ENCODE measurements at places on chromosomes 1 and 21.

DNA sequence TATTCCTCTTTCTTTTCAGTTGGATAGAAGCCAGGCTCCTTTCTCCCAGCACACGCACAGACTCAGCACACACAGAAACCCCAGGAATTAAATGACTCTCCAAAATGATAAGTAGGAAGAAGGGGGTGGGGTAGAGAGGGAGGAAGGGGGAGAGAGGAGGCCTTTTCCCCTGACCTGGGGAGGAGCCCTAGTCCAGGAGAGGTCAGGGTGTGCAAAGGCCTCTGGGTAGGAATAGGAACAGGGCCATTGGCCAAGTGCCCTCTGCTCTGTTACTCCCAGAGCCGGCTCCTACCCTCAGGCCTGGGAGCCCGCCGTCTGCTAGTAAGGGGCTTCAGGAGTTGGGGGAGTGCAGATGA, 35.6 kb upstream of the PUM1 start:
- DNase-seq, result no peak

DNA sequence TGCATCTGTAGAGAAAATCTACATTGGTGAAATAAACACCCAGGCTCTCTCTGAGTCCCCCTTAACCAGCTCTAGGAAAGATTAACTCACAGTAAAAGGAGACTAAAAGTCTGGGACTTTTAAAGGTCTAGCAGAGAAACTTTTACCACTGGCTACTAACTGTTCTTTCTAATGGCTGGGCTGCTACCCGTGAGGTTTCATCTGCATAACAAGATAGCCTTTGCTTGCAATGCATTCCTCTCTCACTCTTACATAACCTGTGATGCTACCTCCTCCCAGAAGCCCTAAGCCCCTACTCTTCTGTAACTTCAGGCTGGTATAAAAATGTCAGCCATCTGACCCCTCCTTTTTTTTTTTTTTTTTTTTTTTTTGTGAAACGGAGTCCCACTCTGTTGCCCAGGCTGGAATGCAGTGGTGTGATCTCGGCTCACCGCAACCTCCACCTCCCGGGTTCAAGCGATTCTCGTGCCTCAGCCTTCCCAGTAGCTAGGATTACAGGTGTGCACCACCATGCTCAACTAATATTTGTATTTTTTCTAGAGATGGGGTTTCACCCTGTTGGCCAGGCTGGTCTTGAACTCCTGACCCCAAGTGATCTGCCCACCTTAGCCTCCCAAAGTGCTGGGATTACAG, 344.2 kb downstream of the RGS7 start:
- no peak for DNase-seq

DNA sequence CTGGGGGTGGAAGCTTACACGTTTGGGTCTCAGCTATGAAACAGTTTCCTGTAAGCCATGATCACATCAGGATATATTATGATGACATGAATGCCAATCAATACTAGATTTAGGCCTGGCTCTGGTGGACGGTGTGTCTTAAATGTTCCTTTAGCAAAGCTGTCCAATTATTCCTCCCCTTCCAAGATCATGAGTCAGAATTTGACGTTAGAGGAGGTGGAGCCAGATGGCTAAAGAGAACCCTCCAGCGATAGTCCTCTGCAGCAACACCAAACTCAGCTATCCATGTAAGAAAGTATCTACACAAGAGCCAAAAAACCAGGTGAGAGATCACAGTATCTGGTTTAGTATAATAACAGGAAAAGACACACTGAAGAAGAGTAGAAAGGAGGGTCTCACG, 47.8 kb downstream of the PACC1 start:
- DNase-seq, result no peak

- no peak for DNase-seq
Observed at GRCh38 chr1:19925342-19926070, 2.1 kb upstream of the PLA2G2E start.

GRCh38 chr1:152795686-152796085, 835 bp upstream of the LCE1D start:
- DNase-seq, result no peak

- DNase-seq, result no peak
Observed at GRCh38 chr1:65372557-65372956, 47.9 kb upstream of the LEPR start.

DNA sequence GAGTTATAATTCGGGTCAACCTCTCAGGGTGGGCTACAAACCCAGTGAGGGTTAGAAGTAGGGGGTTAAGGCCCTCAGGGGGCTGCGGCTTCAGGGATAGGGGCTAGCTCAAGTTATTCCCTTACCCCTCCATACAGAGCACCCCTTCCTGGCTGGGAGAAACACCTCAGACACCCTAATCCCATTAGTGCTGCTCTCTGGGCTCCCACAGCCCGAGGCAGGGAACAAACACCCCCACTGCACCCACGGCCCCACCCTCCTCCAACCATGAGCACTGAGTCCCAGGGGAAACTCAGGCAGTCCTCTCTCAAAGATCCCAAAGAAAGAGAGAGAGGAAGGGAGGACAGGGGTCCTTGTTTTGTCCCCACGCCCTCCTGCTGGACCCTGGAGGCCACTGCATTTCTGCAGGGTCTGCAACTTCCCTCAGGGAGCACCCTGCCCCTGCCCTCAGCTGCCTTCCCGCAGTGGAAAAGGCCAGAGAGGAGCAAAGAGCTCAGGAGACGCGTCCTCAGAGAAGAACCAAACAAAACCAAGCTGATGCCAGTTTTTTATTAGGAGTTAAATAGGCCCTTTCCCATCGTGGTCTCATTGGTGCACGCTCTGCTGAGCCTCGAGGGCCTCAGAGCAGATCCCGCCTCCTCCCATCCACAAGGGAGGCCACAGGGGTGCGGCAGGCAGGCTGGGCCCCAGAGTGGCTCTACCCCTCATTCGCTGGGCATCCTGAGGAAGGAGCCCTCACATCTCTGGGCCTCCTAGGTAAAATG, 1.4 kb upstream of the S100A4 start:
- no peak for DNase-seq

All from dorsolateral prefrontal cortex (tissue), 122 donors.